ENCODE measurements at places on chromosomes 6 and 20.

- DNase-seq, result no peak
Observed at GRCh38 chr20:53918020-53918311, 152.4 kb downstream of the BCAS1 start.

DNA sequence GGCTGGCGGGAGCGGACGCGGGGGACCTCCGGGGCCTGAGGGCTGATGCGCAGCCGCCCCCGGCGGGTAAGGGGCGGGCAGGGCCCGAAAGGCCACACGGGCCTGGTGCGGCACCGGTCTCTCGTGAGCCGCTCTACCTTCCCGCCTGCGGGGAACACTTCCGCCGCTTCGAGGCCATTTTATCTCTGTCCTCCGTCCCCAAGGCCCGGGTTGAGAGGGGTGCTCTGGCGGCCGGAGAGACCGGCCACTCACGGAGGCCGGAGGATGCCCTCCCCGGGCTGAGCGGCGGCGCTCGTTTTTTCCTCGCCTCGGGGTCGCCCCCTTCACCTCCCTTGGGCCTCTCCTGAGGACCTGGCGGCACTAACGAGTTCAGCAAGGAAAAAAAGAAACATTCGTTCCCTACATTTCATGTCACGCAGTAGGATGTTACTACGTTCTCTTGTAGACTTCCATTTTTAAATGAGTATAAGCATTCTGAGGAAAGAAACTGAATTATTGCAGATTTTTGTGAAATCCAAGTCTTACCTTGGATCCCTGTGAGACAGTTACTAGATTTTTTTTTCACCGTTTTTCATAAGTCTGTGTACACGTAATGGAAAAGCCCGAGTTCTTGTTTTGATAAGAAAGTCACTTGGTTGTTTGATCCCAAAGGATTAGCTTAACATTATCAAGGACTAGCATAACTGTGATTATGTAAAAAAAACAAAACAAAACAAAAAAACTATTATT is 575 bp downstream of the WTAP start:
- no peak for DNase-seq

GRCh38 chr20:37524859-37525708 is 2.6 kb downstream of the BLCAP start:
- no peak for DNase-seq

DNA sequence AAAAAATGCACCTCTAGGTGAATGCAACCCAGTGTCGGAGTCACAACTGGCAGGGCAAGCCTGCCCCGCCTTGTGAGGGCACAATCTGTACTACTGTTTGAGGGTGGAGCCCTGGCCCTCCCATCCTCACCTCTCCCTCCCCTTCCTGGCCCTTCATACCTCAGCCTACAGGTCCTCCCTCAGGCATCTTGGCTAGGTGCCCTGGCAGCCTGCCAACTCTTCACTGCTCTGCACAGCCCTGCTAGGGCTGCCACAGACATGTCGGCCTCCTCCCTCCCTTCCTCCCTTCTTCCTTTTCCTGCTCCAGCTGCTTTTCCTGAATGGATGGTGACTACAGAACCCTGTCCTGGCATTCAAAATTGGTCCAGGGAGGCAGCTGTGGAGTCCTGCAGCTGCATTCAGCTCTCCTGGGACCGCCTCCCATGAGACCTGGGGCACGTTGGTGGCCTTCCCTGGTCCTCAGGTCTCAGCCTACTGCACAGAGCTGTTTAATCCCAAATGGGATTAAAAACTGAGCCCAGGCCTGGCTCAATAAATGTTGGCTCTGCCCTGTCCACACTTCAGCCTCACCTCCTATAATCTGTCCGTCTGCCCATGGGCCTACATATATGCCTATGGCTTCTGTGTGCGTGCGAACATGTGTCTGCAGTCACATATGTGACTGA is 52.7 kb downstream of the CDH22 start:
- peak; percentile 61 for DNase-seq

DNA sequence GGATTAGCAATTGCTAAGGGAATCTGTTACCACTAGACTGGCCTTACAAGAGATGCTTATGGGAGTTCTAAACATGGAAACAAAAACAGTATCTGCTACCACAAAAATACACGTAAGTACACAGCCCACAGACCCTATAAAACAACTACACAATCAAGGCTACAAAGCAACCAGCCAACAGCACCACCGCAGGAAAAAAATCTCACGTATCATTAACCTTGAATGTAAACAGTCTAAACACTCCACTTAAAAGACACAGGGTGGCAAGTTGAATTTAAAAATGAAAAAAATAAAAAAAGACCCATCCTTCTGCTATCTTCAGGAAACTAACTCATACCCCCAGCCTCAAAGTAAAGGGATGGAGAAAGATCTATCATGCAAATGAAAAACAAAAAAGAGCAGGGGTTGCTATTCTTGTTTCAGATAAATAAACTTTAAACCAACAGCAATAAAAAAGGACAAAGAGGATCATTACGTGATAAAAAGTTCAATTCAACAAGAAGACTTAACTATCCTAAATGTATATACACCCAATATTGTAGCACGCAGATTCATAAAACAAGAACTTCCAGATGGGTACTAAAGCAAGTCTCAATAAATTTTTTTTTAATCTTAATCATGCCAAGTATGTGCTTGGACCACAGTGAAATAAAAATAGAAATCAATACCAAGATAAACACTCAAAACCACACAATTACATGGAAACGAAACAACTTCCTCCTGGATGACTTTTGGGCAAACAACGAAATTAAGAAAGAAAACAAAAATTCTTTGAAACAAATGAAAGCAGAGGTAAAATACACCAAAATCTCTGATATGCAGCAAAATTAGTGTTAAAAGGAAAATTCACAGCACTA is 52.3 kb downstream of the RNGTT start:
- no peak for DNase-seq

DNA sequence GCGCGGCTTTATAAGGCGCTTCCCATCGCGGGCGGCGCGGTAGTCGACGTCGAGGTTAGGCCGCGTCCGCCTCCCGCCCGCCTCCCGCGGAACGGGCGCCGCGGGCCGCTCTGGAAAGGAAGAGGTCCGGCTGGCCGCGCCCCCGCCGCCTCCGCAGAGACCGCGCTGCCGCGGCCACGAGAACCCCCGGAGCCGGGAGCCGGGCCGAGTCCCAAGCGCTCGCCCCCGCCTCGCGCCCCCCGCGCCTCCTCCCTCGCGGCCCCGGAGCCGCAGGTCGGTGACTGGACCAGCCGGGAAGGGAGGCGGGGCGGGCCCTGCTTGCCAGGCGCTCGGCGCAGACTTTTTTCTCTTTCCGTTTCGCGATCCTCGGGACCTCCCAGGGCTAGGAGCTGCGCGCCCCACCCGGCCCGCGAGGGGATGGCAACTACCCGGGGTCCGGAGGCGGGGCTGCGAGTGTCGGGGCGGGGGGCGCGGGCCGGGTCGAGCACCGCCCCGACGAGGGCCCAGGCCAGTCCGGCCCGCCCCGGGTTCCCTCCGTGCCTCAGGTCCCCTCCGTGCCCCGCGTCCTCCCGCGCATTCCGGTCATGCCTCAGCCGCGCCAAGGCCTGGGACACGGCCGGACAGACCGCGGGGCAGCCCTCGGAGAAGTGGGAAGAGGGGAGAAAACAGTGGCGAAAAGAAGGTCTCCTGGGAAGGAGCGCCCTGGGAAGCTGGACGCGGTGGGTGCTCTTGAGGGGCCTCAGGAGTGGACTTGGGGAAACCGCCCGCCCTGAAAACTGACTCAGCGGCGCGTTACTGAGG is 417 bp upstream of the PXDC1 start:
- DNase-seq, result peak; percentile 94

DNA sequence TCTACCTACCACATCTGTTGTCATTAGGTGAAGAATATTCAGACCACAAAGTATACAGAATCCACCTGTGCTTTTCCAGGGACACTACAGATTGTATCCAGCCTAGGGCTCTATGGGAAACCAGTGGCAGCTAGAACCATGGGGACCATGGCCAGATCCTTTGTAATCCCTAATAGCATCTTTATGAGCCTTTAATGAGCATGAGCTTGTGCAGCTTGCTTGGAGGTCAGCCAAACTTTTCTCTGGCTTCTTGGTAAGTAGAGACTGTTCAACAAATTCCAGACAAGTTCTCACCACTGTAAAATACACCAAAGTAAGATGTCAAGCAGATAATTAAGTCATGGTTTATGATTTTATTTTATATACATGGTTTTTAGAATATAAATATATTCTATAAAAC is 301.6 kb upstream of the ADGRB3 start:
- no peak for DNase-seq

- no peak for DNase-seq
Observed at GRCh38 chr6:37558646-37559045, 59.0 kb upstream of the CCDC167 start.

DNA sequence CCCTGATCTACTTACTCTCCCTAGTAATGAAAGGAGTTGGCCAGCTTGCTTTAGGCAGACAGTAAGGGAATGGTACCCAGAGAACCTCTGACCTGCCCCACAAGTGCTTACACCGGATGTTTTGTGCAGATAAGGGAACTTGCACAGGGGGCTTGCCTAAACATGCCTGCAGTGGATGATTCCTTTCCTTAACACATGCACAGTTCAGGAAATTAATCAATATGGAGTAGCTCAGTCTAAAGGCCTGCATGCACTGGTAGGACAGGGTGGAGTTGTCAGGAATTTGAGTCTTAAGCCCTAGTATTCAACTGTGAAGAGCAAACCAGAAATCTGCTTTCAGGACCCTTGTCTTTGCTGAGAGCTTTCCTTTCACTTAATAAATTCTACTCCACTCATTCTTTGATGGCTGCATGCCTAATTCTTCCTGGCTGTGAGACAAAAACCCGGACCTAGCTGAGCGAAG is 3.9 kb upstream of the TRIM38 start:
- no peak for DNase-seq

DNA sequence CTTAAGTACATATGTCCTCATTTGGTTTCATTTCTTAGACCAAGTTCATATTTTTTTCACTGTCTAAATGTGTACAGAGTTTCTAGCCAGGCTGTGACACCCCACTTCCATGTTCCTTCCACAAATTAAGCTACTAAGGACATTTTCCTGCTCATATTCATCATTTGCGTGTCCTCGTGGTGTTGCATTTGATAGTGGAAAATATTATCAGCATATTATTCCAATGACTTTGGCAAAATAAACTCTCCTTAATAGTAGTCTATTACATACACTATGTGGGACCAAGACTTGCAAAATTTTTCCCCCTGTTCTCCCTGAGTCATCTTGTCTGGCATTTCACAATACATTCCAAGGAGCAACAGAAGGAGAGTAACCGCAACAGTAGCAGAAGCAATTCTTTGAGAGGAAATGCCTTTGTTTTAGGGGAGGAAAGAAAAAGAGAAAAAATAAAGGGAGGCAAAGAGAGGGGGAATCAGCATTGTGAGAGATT is 599.2 kb downstream of the COL12A1 start:
- DNase-seq, result peak; percentile 28

DNA sequence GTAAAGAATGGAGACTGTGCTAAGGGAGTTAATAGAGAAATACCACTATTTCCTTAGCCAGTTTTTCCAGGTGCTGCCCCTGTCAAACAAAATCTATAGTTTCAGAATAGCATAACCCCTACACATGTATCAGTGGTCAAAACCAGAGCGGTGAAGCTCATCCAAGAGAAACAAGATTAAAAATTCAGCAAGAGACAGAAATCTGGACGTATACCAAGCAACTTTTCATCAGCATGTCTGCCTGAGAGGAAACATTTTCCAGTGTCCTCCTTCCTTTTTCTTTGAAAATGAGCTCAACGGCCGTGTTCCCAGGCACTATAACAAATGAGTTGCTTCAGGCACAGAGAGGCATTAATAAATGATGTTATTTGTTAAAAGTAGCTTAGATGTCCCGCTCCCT is 416.5 kb downstream of the BCKDHB start:
- DNase-seq, result peak; percentile 24

- DNase-seq, result no peak
Observed at GRCh38 chr6:562052-562676, 94.7 kb downstream of the HUS1B start.

- DNase-seq, result peak; percentile 41
Observed at GRCh38 chr6:144036064-144036834, 28.2 kb upstream of the PLAGL1 start.

GRCh38 chr6:52231406-52232127 is 12.7 kb downstream of the IL17F start:
- DNase-seq, result no peak

GRCh38 chr6:19434065-19434464 is 403.1 kb upstream of the ID4 start:
- no peak for DNase-seq

GRCh38 chr6:110446405-110446804 is 30.0 kb downstream of the SLC22A16 start:
- no peak for DNase-seq

DNA sequence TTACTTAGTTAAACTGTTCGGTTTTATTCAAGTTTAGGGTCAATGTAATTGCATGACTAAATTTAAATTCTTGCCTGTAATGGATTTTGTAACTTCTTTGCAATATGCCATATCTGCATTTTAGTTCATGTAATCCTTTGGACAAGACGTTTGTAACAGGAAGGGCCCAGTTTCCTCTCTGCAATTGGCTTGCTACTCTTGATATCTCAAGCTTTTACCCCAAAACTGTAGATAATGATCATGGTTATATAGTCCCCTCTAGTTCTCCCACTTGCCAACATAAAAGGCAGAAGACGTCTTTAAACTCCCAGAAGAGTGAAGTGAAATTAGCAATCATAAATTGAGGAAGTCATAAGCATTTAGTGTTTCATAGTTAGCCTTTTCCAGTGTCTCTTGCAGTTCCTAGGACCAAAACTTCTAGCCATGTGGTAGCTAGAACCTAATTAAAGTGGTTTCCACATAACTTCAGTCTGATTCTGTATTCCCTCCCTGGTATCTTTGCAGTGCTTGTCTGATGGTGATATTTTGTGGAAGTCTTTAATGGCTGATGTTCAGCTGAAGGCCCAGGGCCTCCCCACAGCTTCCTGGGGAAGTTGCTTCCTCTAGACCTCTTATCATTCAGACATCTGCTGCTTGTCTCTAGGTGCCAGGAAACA is 117.8 kb upstream of the SUPT3H start:
- DNase-seq, result no peak

DNA sequence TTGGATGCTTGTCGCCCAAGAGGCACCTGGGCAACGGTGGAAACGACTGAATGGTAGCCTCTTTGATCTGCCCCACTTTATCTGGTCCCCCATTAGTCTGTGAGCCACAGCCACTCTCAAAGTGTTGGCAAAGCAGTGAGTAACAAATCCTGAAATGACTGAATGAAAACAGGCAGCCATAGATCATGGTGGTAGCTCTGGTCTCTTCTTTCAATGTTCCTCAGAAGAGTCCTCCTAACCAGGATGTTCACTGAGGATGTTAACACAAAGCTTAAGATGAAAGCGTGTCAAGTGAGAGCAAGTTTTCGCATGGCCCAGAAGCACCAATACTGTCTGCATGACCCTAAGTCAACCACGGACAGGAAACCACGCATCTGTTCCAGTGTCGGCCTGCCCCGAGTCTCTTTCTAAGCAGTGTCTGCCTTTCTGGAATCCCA is 107.3 kb downstream of the IRF4 start:
- no peak for DNase-seq
